Hematopoietic multipotent progenitor cell treated with erythropoietin and hydrocortisone succinate and interleukin-3 and kit ligand, for 17 days (in vitro differentiated cells): ENCODE measurements at places on chromosomes 1 and 21.

DNA sequence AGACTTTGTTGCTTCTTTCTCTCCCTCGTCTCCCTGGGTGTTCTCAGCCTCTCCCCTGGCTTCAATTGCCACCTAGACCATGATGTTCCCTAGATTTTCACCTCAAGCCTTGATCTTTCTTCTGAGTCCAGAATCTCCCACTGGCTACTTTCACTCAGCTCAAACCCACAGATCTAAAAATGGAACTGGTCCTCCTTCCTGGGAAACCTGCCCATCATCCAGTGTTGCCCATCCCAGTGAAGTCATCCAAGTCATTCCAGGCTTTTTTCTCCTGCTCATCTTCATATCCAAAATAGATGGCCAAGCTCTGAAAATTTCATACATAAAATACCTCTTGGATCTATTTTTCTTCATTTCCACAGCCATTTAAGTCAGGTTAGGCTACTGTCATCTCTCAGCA, 347.4 kb downstream of the KCNH1 start:
- DNase-seq = no peak

DNA sequence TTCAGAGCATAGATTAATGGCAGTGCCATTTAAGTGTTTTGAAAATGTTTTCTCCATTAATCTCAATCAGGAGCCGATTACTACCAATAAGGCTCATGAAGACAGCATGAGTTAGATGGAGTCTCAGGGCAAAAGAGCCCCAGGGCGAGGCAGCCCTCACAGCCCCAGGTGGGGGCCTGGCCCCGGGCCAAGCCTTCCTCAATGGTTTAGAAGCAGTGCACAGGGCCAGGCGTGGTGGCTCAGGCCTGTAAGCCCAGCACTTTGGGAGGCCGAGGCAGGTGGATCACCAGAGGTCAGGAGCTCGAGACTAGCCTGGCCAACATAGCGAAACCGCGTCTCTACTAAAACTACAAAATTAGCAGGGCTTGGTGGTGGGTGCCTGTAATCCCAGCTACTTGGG, 348.1 kb upstream of the VAMP3 start:
- no peak for DNase-seq

GRCh38 chr1:10911490-10912166, 100.8 kb upstream of the TARDBP start:
- no peak for DNase-seq

GRCh38 chr1:46537651-46538050, 13.8 kb downstream of the KNCN start:
- DNase-seq = no peak

- no peak for DNase-seq
Observed at GRCh38 chr1:68359045-68359444, 90.7 kb downstream of the RPE65 start.

GRCh38 chr1:229191066-229191674, 79.7 kb upstream of the RAB4A start:
- no peak for DNase-seq

- DNase-seq = no peak
Observed at GRCh38 chr1:53644496-53644895, 94.5 kb downstream of the GLIS1 start.

GRCh38 chr1:8427493-8427892, 109.6 kb downstream of the SLC45A1 start:
- DNase-seq = no peak

- DNase-seq = no peak
Observed at GRCh38 chr1:48552420-48552819, 80.4 kb upstream of the SPATA6 start.

DNA sequence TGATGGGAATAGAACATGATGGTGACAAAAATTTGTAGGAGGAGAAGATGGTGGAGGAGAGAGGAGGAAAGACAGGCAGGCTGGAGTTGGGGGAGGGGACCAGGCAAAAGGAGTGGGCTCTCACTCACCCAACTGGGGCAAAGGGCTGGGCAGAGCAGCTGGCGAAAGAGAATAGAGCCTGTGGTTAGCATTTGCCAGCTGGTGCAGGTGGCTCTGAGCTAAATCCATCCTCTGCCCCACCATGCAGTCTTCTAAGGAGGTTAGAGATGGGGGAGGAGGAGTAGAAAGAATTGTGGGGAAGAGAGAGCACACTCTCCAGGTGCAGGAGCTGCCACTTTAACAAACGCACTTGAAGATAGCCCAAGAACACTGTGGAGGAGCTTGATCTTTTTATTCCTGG, 27.6 kb upstream of the SLAMF1 start:
- no peak for DNase-seq

- no peak for DNase-seq
Observed at GRCh38 chr1:204809488-204809887, 61.2 kb upstream of the NFASC start.

DNA sequence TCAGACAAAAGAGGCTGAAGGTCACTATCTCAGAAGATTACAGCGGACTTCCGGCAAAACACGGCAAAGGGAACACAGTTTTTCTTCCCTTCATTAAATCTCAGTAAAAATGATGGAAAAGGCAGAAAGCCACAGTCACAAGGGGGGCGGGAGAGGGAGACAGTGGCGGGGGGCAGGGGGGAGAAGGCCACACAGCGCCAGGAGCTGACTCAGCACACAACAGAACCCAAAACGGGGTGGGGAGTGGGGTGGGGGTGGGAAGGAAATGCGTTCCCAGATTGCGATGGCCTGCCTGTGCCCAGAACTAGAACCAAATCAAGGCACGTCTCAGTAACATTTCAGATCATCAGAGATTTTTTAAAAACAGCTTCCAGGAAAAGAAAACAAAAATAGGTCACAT, 13.4 kb downstream of the CFAP74 start:
- no peak for DNase-seq

GRCh38 chr1:157047062-157047410, 1.5 kb upstream of the ARHGEF11 start:
- DNase-seq = no peak

DNA sequence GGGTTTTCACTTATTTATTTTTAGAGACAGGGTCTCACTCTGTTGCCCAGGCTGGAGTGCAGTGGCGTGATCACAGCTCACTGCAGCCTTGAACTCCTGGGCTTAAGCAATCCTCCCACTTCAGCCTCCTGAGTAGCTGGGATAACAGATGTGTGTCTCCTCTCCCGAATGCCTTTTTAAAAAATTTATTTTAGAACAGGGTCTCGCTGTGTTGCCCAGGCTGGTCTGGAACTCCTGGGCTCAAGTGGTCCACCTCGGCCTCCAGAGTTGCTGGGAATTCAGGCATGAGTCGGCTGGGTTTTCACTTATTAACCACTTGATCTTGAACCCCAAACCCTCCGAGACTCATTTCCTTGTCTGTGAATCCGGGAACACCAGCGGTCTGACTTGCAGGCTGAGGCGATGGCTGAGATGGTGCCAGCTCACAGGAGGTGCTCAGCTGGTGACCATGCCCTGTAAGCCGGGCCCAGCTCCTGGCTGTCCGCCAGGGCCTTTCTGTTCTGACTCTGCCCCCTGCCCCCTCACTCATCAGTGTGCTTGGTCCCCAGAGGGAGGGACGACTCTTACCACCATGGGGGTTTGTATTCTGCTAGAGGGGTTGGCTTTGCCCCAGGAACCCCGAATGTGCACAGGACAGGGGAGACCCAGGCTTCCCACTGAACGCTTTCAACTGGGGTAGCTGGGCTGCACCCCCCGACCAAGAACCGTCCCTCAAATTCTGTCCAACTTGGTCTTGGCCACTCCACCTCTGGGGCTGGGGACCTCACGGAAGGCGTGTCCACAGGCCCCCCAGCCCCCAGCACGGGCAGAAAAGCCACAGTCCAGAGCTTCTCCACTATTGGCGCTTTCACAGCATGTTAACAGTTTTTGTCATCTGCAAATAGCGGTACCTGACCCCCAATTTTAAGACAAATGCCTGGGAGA, 22.5 kb downstream of the MMEL1 start:
- no peak for DNase-seq

DNA sequence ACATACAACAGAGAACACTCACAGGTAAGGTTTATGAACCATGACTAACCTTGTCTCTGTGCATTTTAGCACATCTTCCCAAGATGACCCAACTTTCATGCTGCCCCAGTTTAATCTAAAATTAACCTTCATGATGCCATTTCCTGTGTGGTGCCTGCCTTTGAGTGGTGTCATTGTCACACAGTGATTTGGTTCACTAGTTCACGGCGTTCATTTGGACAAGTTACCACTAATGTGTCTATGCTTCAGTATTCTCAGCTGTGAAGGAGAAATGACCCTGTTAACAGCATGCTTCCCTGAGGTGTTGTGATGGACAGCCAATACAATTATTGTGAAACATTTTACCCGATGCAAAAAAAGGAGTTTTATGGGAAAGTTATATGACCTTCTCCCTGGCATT, 693.1 kb downstream of the RWDD3 start:
- no peak for DNase-seq

DNA sequence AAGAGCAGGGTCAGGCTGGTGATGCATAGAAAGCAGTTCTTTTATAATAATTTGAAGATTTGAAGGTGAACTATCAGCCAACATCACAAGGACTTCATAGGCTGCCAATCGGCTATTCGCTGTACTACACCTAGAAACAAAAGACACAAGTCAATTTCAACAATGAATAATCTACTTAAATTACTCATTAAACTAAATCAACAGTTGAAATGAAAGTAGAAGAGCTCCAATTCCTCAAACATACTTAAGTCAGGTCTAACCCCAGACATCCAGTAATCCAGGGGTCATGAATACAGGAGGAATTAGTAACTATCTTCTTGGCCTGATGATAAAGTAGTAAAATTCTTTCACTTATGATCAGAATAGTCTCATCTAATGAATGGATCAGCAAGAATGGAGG, 64.5 kb downstream of the PCSK9 start:
- no peak for DNase-seq
